ENCODE measurements at places on chromosomes 2 and 18.

- DNase-seq: no peak
Measured at GRCh38 chr2:199806179-199806578, 44.8 kb downstream of the FTCDNL1 start.

- DNase-seq: no peak
Measured at GRCh38 chr2:64876137-64876647, 113.0 kb upstream of the SLC1A4 start.

- DNase-seq: no peak
Measured at GRCh38 chr2:120464448-120464931, 118.6 kb downstream of the INHBB start.

- DNase-seq: no peak
Measured at GRCh38 chr2:160332318-160332717, 132.2 kb upstream of the ITGB6 start.

DNA sequence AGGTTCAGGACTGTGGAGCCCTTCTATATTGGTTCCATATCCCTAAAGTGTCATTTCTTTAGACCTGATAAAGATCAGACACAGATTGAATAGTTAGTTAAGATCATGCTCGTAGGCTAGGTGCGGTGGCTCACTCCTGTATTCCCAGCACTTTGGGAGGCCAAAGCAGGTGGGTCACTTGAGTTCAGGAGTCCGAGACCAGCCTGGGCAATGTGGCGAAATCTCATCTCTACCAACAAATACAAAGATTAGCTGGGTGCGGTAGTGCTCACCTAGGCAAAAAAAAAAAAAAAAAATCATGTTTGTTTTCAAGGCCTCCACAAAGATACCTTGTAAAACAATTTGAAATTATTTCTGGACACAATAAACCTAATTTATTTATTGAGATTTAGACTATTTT, 4.6 kb upstream of the ANKAR start:
- DNase-seq: no peak

DNA sequence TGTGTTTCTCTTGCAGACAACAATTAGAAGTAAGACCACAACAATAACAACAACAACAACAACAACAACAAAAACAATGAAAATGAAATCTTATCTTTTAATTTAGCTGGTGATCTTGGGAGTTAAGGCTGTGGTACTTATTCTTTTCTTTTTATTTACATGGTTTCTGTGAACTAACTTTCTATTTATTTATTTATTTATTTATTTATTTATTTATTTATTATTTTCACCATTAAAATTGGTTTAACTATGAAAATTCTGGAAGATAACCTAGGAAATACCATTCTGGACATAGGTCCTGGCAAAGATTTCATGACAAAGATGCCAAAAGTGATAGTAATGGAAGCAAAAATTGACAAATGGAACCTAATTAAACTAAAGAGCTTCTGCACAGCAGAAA, 102.5 kb upstream of the PNPT1 start:
- DNase-seq: no peak

DNA sequence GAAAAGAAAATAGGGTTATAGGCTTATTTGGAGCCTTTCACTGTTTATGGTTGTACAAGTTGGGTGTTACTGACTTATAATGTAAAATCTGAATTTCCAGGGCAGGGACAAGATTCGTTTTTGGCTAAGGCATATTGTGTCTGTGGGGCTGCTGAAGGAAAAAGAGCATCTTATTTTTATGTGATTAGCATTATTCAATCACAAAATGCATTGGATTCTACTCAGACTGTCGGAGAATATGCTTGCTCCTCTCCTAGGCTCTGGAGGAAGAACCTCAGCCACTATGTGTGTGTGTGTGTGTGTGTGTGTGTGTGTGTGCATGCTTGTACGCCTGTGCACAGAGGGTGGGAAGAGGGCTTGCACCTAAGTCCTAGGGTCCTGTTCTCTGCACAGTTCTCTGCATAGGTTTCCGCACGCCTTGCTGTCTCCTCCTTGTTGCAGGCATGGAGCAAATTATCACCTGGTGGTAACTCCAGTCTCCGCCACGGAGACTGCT, 44.3 kb downstream of the AGAP1 start:
- no peak for DNase-seq

- no peak for DNase-seq
Measured at GRCh38 chr2:12803607-12804006, 86.9 kb downstream of the TRIB2 start.

GRCh38 chr2:135870571-135870970, 5.7 kb downstream of the MCM6 start:
- DNase-seq: no peak

DNA sequence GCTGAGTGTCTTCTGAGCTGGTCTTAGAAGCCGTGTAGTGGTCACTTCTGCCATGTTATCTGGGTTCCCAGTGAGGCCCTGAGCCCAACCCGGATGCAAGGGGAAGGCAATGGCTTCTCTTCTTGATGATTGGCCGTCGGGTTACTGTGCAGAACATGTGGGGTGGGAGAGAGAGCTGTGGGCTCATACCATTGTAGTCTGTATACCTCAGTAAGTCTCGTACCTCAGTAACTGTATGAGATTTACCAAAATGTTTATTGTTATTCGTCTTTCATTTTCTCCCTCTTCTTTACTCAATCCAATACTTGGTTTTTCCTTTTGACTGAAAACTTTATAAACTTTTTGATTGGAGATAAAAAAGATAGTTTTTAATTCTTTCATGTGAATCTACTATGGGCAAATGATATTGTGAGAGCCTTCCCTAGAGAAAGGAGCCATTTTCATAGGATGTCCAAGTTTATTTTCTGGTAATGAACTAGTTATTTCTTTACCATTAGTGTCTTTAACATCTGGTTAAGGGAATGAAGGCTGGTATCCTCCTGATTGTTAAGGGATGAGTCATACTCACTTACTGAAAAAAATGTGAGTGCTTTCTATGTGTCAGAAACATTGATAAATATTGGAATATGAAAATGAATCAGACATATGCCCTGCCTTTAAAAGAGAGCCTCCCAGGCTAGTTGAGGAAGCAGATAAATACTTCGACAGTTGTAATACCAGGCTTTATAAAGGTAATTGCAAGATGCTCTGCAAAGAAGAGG, 129.9 kb downstream of the PRPF40A start:
- no peak for DNase-seq

DNA sequence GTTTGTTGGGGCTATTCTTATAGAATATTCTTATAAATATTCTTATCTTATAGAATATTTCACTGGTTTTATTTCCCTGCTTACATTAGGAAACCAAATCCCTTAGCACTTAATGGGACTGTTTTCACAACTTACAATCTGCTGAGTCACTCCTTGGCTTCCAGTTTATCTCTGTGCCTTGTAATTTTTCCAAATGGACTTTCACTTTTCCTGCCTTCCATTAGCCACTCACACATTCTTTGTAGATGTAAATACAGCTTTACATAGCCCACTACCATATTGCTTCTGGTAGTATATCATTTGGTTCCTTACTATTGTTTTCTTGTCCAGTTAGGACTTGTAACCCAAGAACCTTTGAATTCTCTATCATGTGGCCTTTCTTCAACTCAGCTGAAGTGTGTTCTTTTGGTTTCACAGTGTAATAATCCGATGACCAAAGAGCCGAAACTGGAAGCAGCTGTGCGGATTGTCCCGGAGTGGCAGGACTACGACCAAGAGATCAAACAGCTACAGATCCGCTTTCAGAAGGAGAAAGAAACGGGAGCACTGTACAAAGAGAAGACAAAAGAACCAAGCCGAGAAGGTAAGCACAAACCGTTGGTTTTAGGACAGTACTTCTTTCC, 96.1 kb downstream of the UGGT1 start:
- DNase-seq: no peak

DNA sequence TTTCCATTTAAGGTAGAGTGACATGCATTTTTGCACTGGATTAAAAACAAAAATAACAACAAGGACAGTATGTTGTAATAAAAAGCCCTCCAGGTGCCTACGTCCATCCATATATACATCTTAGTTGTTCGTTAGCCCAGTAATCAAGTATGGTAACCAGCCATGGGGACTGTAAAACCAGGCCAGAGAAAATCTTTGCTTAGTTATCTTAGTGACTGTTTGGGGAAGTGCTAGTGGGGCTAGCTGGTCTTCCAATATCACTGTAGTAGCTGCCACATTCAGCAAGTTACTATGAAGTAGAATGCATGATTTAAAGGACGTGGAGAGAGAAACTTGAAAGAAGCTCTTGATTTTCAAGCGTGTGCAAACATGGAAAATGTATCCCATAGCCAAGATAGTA, 95.9 kb upstream of the STON1 start:
- DNase-seq: no peak

- DNase-seq: no peak
Measured at GRCh38 chr2:85956646-85957039, 67.9 kb upstream of the ST3GAL5 start.

- DNase-seq: no peak
Measured at GRCh38 chr2:810397-810796, 133.2 kb upstream of the TMEM18 start.

DNA sequence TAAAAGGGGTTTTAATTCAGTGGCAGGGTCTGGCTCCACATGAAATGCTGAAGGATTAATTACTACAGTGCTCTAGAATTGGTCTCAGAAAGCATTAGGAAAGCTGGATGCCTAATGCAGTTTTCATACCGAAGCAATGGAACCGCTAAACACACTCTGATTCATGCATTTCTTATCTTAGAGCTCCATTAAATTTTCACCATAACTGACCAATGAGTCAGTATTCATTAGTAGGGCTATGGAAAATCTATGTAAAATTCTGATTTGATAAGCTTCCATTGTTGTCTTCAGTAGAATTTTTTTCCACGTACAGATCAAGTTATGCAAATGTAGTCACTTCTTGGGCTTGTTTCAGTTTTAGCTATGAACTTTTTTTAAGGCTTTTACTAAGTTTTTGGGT, 359.9 kb downstream of the ARHGAP15 start:
- no peak for DNase-seq

DNA sequence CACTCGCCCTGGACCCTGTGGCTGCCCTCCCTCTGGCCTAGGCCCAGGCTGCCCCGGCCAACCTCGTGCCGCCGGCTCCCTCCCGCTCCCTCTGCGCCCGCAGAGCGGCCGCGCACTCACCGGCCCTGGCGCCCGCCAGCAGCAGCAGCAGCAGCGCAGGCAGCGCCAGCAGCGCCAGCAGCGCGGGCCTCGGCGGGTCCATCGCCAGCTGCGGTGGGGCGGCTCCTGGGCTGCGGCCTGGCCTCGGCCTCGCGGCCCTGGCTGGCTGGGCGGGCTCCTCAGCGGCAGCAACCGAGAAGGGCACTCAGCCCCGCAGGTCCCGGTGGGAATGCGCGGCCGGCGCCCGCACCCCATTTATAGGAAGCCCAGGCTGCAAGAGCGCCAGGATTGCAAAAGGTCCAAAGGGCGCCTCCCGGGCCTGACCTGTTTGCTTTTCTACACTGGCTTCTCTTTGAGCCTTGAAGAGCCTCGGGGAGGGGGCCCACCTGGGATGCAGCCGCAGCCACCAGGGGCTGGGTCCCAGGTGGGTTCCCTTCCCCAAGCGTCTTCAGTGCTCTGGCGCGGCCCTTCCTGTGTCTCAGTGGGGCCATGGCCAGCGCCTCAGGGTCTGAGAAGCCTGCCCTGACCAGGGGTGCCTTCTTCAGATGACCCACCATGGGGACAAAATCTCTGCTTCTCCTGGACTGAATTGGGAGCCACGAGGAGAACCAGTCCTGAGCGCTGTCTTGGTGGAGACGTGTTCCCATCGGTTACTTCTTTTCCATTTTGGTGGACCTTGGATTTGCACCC, at the start of gene APOB:
Gene APOB, minus strand, starts transcription at position 330 of the 789 bp plus-strand sequence. Its CDS starts 128 bp downstream, at position 202.
- DNase-seq: no peak

- DNase-seq: no peak
Measured at GRCh38 chr2:239506101-239506857, 105.5 kb upstream of the HDAC4 start.

- no peak for DNase-seq
Measured at GRCh38 chr2:760001-760400, 82.8 kb upstream of the TMEM18 start.

GRCh38 chr2:46056541-46056940, 240.7 kb upstream of the EPAS1 start:
- DNase-seq: no peak

DNA sequence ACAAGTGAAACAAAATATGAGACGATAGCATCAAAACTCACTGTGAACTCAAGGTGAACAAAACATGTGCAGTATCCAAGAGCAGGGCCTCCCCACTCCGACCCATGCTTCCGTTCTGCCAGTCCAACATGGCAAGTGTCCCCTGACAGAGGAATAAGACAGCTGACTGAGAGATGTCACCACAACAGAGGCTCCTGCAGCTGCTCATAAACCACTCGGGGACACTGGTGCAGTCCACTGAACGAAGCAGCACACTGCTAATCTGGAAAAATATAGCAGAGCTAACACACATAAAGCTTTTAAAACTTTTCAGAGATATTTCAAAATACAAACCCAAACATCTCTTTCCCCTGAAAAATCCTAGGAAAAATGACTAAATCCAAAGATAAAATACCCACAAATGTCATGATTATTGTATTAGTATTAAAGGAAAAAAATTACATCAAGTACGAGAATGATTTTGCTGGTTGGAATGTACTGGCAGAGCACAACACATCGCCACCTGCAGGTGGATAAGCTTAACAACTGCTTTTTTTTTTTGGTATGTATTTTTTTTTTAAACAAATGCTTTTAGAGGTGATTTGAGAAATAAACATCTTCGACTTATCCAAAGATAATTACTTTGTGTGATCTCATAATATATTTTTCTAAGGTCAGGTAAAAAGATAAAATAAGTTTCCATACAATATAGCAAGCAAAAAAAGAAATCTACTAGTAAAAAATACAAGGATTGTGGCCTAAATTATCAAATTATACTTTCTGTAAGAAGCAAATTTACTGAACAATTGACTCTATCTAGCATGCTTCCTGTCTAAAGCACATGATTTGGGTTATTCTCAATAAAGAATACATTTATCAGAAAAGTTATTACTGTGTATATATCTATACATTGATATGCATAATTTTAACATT, 18.6 kb downstream of the THADA start:
- DNase-seq: no peak

DNA sequence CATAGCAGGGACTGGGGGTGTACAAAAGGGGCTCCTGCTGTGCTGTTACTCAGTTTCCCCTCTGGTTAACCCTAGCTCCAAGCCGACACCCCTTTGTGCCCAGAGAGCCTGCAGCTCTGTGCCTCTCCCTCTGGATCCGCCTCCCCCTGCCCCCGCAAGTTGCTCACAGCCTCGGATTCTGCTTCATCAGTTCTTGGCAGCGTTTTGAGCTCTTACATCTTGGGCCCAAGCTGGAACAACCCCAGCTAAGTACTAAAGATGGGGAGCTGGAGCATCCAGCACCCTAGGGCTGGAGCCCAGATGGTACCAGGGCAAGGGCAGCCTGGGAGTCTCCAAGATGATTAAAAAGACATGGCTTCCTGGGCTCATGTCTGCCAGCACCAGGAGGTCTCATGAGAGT, 40.7 kb downstream of the POMC start:
- DNase-seq: no peak

DNA sequence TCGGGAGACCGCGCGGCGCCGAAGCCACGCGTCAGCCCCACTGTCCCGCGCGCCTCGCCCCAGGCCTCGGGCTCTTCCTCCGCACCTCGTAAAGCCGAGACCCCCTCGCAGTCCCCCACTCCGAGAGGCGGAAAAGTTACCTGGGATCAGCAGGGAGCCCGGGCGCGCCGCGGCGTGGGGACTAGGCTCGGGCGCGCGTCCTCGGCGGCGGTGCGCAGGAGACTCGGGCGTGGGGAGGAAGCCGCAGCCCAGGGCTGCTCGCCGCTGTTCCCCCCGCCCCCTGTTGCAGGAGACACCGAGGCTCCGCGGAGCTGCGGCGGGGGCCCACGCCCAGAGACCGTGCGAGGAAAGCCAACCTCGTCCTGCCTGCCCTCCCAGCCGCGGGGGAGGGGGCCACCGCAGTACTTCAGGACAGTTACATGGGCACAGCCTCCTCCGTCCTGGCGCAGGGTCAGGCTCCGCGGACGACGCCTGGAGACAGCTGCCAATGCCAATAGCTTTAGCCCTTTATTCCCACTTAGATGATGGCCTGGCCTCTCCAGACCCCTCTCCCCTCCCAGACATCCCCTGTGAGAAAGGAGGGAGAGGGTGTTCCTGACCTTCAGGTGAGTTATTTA, at the start of gene EPB41L3:
Gene EPB41L3, minus strand, starts transcription at position 225 of the 617 bp plus-strand sequence. CDS start 54,814 bp downstream, outside the sequence.
- no peak for DNase-seq
